ENCODE measurements at places on chromosomes 1 and 21. TPM values are rescaled to one million over a fixed set of nuclear protein-coding genes. Genes with fewer than 3 reads are reported as not detected.

DNA sequence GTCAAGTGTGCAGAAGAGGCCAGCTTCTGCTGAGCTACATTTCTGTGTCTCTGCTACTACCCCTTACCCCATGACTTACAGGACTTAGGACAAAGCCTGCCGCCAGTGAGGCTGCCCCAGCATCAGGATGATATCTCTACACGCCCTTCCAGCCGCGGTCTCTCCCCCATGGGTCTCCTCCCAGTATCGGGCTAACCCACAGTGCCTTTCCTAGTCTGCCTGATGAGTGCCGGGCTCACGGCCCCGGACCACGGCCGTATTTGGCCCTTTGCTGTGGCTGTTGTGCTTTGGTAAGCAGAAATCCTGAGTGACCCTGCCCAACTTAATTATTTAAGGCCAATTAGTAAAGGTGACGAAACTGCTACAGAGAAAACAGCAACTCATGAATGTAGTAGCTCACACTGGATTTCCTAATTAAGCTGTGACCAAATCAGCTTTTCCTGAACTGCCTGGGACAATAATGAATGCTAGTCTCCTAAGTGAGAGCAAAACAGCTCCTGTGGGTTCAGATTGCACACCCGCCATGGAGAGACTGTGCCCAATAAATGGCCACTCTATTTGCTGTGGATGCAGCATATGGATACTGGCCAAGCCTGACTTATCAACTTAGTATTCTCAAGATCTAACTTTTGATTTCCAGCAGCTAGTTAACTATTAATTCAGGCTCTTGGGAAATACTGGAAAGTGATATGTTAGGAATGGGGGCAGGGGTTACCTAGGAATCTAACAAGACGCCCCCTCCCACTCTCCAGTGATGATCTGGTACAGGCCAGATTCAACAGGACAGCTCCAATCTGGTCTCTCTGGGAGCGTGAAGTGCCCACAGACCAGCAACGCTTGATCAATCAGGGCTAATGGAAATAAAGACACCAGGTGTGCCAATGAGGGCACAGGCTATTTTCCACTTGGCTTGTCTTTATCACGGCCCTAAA, 123.3 kb upstream of the IFFO2 start:
- no peak for DNase-seq

DNA sequence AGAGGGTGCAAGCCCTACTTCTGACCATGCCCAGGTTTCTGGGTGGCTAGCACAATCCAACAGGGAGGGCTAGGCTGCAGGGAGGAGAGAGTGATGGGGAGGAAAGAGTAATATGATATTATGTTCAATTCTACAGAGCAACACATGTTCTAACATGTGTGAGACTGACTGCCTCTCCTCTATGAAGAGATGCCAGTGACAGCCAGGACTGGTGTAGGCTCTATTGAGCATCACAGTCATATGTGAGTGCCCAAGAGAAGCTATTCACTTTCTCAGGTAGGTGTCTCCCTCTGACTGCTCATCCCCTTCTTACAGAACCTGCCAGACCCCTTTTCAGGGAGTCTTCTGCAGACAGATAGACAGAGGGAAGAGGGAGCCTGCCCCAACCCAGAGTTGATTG, 446.1 kb downstream of the SIPA1L2 start:
- DNase-seq: peak; percentile 5

Gene SZT2
- total RNA-seq: 4.4 TPM

- DNase-seq: no peak
These were observed 10.1 kb downstream of the C1orf174 start for GRCh38 chr1:3889936-3890335.

DNA sequence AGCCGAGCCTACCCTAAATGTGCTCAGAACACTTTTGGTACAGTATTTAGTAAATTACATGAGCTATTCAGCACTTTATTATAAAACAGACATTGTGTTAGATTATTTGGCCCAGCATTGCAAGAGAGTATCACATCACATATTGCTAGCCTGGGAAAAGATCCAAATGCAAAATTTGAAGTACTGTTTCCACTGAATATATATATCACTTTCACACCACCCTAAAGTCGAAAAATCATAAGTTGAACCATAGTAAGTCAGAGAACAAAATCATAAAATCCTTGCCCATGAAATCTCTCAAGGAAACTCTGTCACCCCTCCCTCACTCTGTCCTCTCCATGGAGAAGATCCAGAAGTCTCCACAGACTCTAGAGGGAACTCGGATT, 33.1 kb downstream of the RGS8 start:
- no peak for DNase-seq

Gene FMO4
- 7.4 TPM for total RNA-seq

DNA sequence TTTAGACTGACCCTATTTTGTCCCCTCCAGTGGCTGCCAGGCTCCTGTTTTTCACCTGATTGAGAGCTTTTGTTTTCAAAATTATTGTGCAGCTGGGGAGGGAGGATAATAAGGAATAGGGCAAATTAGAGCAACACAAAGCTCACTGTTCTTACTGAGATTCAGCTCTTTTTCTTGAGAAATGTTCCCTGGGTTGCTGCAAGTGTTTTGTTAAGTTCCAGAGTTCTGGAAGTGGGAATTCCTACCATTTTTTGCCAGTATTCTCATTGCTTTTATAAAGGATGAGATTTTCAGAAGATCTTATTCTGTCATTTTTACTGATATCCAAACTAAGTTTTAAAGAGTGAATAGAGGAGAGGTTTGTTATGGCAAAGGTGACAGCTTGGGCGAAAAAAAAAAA, 417.7 kb downstream of the SIPA1L2 start:
- DNase-seq: no peak

Gene LAMTOR2
- 42.3 TPM for total RNA-seq

- DNase-seq: peak; percentile 87
These were observed at the start of gene PINK1 for GRCh38 chr1:20633190-20634064. PINK1 (plus strand) TSS chr1:20633458; CDS start chr1:20633549, 91 bp downstream.

Gene PIK3R3
- 14.3 TPM for total RNA-seq
